Right atrium auricular region (tissue), 2 donors: ENCODE measurements at places on chromosomes 3 and 15.

DNA sequence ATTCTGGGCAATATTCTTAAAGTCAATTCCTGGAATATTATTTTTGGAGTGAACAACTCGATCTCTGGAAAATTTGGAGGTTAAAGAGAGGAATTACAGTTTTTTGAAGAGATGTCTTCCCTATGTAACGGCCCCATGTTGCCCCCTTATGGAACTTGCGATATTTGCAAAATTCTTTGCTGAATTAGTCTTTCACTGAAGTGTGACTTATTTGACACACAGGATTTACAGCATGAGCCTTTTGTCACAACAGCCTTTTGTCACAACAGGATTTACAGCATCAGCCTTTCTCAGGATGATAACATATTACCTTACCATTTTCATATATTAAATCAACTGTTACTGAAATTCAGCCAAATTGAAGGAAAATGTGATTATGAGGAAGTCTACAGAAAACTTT lies 37.8 kb upstream of the SPTSSB start:
- no peak for DNase-seq

GRCh38 chr3:95971573-95971972 lies 842.8 kb upstream of the EPHA6 start:
- DNase-seq: no peak

- DNase-seq: peak; percentile 92
These were observed 52.8 kb downstream of the PLXNA1 start for GRCh38 chr3:127035677-127036076.

DNA sequence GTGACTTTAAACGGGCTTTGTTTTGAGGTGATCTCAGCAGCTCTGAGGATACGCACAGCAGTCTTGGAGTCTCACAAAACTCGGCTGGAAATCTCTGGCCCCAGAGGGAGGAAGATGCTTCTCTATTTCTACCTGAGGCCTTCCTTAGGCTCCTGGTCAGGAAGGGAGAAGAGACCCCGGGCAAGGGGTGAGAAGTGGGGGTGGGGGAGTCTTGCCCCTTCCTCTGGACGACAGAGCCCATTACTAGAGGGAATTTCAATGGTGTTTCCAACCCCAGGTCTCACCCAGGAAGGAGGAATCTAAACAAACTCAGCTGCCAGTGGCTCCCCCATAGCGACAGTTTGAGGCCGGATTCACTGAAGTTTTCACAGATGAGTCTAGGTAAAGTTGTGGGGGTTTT lies 37.4 kb upstream of the PCSK6 start:
- no peak for DNase-seq

- DNase-seq: no peak
These were observed 175.8 kb upstream of the STT3B start for GRCh38 chr3:31356941-31357340.
